ENCODE measurements at places on chromosomes 11 and 22.
A peak's percentile ranks its signal among the peaks of the same experiment; 100 is the strongest.

DNA sequence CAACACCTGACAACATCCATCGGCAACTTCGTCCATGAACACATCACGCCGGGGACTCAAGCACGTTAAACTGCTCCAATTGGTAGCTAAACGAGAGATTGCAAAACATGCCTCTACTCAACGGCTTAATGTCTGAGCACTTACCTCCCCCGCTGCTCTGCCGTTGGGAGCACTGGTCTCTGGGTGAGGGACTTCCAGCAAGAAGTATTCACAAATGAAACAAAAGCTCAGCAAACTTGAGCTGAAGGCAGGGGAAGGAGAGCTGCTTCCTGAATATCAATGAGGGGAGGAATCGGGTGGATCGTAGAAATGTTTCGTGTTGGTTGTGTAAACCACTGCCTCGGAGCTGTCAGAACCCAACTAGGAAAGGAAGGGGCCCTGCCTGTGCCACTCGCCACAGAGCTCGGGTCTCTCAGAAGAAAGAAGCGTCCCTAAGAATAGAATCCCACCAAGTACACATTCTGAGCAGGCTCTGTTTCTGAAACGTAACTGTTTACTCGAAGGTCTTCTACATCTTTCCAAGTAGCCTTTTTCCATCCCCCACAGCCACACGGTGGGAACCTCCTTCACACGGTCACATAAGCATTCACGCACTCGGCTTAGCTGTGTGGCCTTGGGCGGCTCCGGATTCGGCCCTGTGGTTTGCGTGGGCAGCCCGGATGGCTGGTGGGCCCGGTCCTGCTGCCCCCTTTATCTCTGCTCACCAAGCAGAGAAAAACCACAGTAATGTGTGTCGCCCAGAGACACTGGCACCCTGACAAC is at the start of gene MLC1:
MLC1 (minus strand) TSS at position 216 of the 762 bp plus-strand sequence. CDS start 524 bp downstream, outside the sequence.
- DNase-seq, result peak; percentile 3

DNA sequence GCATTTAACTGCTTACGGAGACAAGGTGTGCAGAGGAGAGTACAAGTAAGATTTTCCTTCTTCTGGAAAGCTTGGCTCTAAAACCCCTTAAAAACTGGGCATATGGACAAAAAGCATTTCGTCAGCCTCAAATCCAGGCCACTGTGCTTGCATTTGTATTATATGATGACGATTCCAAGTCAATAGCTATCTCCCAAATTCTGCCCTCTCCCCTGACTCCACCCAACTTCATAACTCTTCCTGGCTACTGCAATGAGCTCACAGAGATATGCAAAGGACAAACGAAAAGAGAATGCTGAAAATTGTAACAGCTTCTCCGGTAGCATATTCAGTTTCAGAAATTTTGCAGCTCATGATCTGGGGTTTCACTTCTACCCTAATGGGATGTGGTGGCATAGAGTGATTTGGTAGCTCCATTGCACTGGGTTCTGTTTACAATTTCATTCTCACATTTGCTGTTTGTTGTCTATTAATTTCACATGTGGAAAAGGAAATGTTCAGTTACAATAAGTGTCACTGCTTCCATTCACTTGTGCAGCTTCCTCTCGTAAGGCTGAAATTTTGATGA is 45.6 kb upstream of the CHRM4 start:
- no peak for DNase-seq

- DNase-seq, result no peak
Measured at GRCh38 chr11:123054301-123055065, 7.5 kb downstream of the HSPA8 start.

DNA sequence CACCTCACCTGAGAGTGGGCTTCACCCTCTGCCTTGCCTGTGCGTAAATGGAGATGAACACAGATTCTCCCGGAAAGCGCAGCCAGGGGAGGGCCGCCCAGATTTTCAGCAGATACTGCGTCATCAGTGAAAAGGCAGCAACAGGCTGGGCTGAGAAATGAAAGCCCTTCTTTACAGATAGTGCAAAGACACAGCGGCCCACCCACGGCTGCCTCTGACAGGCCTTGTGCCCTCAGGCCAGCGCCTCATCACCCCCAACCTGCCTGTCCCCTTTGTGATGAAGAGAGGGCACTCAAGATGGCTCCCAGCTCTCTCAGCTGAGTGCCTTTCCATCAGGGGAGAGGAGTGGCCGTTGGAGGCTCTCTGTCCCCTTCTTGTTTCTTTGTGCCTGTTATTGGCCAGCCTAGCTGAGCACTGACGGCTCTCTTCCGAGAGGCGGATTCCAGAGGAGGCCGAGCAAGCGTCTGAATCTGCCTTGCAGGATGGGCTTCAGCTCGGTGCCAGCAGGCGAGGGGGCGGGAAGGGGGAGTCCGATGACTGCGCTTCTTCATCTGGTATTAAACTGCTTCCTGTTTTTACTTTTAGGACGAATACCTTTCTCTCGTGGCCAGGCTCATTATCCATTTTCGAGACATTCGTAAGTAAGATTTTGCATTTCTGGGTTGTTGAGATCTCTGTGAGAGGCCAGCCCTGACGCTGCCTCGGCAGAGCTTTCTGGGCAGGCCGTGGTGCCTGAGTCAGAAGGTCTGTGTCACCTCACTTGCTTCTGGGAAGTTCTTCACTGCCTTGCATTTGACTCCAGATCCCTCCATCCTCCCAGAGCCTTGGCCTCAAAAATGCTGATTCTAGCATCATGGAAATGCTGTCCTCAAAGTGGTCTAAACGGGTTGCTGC is 43.7 kb downstream of the MED15 start:
- DNase-seq, result no peak

GRCh38 chr11:84583106-84583505 is 1044.0 kb downstream of the DLG2 start:
- DNase-seq, result no peak

DNA sequence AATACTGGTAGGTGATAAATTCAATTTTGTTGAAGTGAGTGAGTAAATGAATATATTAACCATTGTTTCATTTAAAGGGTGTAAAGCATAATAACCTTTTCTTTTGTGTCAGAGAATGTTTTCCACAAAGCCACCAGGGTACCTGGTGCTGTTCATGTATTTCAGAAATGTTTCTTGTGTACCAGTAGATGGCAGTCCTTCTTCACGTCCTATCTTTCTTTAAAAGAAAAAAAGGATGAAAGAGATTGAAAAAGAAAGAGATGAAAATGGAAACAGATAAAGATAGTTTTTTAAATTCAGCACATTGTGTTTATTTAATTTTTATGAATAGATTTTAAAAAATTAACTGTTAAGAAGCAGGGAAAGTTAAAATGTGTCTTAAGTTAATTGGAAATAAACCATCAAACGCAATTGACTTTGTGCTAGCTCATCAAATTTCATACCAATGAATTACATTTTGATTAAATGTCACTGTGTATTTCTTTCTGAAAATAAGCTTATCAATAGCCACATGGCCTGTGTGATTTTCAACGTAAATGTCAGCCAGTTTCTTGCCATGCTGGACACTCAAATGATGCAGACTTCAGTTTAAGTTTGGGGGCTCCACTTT is 65.5 kb upstream of the CHORDC1 start:
- no peak for DNase-seq

DNA sequence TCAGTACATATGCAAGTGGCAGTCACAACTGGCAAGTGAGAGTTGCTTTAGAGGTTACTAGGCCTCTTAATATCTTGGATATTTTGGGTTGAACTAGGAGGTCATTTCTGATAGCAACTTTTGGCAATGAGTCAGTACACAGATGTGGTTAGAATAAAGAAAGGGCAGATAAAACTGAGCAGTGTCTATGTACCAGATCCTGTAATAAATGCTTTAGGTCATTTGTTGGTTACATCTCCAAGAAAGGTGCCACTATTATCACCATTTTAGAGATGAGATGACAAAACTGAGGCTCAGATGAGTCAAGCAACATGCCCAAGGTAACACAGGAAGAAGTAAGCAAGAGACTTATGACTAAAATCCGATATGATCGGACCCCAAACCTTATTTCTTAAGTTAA is 25.0 kb downstream of the MAML2 start:
- no peak for DNase-seq

DNA sequence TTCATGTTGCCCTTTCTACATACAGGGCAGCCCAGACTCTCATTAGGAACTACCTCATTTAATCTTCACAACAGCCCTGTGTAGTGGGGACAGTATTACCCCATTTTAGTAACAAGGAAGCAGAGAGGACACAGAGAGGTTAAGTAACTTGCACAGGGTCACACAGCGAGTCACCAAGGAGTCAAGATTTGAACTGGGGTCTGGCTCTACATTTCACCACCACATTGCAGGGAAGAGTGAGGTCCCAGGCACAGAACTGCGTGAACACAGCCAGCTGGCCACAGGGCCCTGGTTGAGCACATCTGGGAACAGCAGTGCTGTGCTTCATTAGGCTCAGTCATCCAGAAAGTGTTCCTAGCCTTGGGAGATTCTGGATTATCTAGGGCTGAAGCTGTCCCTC is 45.4 kb upstream of the ISX start:
- DNase-seq, result no peak

GRCh38 chr11:87778357-87778756 is 396.9 kb downstream of the RAB38 start:
- DNase-seq, result no peak

GRCh38 chr11:33161120-33162005 is at the start of gene CSTF3:
TSS of gene CSTF3 (minus strand) at chr11:33161480. CDS start at chr11:33161325, 155 bp downstream.
- peak; percentile 91 for DNase-seq

GRCh38 chr22:28379075-28379779 is 300.4 kb downstream of the TTC28 start:
- no peak for DNase-seq

- DNase-seq, result no peak
Measured at GRCh38 chr22:26587991-26588613, 1.8 kb downstream of the TPST2 start.

GRCh38 chr11:1935156-1936071 is 11.7 kb upstream of the MRPL23 start:
- no peak for DNase-seq

DNA sequence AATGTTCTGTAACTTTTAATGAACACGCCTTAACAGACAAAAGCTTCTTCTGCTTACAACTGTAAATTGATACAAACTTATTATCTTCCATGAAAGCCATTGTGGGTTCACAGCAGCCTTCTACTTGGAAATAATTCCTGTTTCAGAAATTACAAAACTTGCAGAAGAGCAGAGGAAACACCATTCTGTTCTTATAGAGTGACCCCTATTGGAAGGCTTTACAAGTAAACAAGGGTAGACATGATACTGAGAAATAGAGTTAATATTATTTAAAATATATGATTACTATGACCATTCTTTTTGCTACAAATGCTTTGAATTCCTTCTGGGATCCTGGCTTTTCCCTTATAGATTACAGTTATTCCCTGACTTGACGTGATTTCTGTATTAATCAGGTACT is 32.4 kb upstream of the KCNA4 start:
- no peak for DNase-seq

DNA sequence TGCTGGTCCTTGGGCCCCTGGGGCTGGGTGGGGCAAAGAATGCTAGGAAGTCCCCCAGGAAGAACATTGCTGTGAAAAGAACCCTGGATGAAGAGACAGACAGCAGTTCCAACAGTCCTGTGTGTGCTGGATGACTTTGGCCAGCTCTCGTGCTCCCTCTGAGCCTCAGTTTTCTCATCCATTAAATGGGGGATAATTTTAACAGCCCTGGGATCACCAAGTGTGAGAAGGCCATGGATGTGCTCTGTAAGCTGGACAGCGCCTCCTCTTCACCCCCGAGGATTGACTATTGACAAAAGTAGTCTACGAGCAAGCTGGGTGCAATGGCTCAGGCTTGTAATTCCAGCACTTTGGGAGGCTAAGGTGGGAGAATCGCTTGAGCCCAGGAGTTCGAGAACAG is 2.5 kb downstream of the LARGE2 start:
- no peak for DNase-seq

DNA sequence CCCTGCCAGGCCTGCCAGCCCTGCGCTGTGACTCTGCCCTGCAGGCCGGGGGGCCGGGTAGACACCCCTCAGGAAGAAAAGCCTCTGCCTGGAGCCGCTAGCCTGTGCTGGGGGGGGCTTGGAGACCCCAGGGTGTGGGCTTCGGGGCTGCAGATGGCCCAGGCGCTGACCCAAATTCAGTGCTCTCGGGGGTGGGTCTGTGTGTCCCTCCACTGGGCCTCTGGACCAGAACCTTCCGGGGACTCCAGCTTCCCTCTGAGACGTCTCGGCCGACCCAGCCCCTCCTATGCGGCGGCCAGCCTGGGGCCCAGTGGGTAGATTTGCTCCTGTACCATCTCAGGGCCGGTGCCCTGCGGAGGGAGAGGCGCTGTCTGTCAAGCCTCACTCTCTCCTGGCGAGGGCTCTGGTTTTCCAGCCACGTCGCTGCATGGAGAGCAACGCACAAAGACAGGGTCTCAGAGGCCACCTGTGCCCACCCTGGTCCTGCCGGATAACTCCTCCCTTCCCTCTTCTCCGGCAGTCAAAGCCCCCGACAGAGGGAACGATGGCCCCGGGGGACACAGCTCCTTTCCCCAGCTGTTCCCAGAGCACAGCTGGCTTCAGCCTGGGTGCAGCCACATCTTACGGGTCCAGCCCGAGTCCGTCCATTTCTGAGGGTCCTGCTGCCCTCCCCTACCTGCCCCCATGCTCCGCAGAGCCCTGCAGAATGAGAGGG is 40.1 kb upstream of the TOLLIP start:
- DNase-seq, result no peak

GRCh38 chr11:19938169-19938856 is 222.0 kb downstream of the DBX1 start:
- no peak for DNase-seq

- DNase-seq, result no peak
Measured at GRCh38 chr11:90895850-90896249, 673.0 kb upstream of the CHORDC1 start.

DNA sequence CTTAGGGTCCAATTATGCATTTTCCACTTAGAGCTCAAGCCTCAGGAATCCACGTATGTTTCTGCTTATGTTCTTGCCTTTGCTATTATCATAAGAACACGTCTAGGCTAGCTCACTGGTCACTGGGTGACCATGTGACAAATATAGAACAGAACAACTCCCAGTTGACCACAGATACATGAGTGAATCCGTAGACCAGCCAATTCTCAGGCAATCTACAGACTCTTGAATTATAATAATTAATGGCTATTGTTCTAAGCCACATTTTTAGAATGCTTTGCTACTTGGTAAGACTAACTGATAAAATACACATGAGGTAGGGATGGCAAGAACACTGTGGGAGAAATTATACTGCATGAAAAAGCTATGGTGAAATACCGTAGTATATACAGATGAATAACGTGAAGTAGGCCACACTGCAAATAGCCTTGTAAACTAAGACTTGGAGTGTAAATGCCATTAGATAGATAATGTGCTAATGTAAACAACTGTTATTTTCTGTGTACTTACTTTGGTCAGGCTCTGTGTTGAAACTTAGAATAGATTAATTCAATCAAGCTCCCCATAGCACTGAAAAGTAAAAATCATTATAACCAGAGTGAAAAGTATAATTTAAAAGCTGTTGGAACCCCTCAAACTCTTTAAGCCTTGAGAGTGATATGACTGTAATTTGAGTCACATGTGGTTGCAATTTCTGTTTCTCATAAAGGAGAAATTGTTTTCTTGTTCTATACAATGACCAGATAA is 366.2 kb upstream of the CCDC179 start:
- no peak for DNase-seq

- no peak for DNase-seq
Measured at GRCh38 chr11:12103411-12104225, 6.8 kb upstream of the MICAL2 start.

GRCh38 chr11:5696210-5696609 is 6.6 kb downstream of the TRIM22 start:
- DNase-seq, result no peak

All from stimulated activated CD8-positive, alpha-beta memory T cell treated with anti-CD3 and anti-CD28 coated beads, Interleukin-4, amount 100 ng/mL, for 1 hour (primary cell).